ENCODE measurements at places on chromosomes 4 and X. TPM values are rescaled to one million over a fixed set of nuclear protein-coding genes. Genes with fewer than 3 reads are reported as not detected.

Gene PLS3
- 138 TPM for total RNA-seq

Gene WDR17
- 4.7 TPM for total RNA-seq

DNA sequence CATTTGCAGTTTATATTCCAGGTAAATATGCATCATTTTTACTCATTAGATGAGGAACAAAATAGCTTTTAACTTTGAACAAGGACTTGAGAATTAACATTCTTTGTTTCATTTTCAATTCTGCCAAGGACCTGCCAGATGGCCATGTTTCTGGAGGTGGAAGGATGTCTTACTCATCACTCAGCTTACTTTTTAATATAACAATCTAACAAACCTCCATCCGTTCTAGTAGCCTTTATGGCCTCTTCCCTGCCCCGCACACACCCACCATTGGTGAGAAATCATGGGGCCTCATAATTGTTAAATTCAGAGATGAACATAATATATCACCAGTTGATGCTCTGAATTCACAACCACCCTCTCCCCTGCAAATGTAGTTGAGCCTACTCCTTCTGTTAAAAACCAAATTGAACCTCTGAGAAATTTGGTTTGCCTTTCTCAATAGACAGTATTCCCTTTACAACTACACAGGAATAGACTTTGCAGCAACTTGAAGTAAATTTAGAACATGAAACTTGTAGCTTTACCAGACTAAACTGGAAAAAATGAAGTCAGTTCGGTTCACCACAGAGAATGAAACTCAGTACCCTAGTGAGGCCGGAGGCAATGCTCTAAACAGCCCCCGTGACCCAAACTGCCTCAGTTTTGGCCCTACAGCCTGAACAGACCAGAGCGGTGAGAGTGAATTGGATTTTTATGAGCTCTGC, 50.1 kb upstream of the ACSL4 start:
- H3K27me3 ChIP-seq: no peaks in the 10 kb centered on the region
- H3K4me1 ChIP-seq: no peaks in the 10 kb centered on the region
- H3K27ac ChIP-seq: no peak overlapping the region
- H3K36me3 ChIP-seq: no peaks in the 10 kb centered on the region
- DNase-seq: no peak

DNA sequence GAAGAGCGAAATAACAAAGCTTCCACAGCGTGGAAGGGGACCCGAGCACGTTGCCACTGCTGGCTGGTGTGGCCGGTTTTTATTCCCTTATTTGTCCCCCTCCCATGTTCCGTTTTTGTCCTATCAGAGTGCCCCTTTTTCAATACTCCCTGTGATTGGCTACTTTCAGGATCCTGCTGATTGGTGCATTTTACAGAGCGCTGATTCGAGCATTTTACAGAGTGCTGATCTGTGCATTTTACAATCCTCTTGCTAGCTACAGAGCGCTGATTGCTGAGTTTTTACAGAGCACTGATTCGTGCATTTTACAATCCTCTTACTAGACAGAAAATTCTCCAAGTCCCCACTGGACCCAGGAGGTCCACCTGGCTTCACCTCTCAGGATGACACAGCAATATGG, 250.9 kb upstream of the EPHA5 start:
- no peaks in the 10 kb centered on the region for H3K27me3 ChIP-seq
- H3K27ac ChIP-seq: no peak overlapping the region
- peaks cover 26% of the 10 kb centered on the region for H3K4me1 ChIP-seq
- H3K36me3 ChIP-seq: no peaks in the 10 kb centered on the region
- no peak for DNase-seq

DNA sequence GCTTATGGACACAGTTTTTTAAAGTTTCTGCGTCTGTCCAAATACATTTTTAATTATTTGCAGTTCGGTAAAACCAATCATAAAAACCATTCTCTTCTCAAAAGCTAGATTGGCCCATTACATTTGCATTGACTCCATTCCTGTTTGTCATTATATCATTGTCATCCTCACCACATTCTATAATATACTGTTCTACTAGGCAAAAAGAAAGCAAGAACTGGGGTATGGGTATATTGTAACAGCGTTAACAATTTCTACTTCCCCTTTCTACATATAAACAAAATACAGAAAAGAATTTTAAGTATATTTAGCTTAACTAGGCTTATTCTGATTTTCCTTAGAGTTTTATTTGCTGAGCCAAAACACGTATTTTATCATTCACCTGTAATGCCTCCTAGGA, 91.8 kb downstream of the RAP1GDS1 start:
- DNase-seq: no peak
- no peaks in the 10 kb centered on the region for H3K27me3 ChIP-seq
- no peaks in the 10 kb centered on the region for H3K36me3 ChIP-seq
- H3K27ac ChIP-seq: no peak overlapping the region
- no peak overlapping the region for H3K4me3 ChIP-seq
- H3K4me1 ChIP-seq: no peaks in the 10 kb centered on the region

All from neural progenitor cell (in vitro differentiated cells).